ENCODE measurements at places on chromosomes 2 and 18.

- DNase-seq = no peak
Observed at GRCh38 chr18:5584746-5585417, 41.1 kb upstream of the EPB41L3 start.

DNA sequence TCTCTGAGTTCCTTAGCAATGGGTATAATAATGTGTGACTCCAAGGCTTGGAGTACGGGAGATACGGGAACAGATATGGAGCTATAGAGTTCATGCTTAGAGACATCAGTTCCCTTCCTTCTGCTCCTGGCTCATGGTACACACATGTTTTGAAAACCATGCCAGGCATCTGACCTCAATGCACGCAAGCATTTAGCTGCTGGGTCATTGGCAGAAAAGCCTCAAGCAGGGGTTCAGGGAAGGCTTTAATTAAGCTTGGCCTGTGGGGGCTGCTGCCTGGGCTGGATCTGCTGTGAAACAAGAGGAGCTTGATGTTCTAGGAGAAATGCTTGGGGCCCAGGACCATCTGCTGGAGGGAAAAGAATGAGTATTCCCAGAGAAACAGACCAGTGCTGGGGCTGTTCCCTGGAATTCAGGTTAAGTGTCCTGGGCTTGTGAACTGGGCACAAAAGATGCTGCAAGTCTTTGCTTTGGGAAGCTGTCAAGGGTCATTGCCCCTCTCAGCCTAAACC is 3.2 kb downstream of the ALLC start:
- DNase-seq = no peak

- no peak for DNase-seq
Observed at GRCh38 chr2:40240070-40240469, 211.8 kb downstream of the SLC8A1 start.

GRCh38 chr2:95079199-95079683 is 42.4 kb downstream of the MRPS5 start:
- no peak for DNase-seq

DNA sequence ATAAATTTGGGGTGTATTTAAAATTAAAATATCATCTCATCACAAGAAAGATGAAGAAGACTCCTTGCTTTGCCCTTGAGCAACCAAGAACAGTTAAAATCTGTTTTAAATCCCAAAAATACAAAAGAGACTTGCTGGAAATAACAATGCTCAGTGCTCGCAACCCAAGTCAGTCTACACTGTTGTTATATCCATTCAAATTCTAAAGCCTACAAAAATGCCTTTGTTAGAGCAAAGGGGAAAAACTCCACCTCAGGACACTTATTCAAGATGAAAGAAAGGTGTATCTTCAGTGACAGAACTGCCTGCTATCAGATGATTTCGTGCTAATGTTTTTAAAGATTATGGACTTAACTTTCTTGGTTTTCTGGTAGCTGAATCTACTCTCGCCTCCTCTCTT is 111.9 kb upstream of the TANK start:
- no peak for DNase-seq

DNA sequence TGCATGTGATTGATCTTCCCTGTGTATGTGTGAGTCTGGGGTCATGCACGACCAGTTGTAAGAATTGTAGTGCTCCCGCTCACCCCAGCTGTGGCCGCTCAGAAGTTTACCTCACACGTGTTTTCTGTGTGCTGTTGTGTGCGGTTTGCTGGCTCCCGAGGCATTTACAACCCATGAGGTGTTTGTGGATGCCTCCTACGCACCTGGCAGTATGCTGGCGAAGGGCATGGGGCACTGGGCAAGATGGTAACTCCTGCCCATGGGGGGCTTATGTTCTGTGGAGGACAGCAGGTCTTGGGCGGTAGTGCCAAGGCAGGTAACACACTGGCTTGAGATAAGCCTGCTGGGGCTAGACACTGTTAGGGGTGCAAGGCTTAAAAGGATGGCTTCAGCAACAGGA is 102.6 kb upstream of the HS6ST1 start:
- no peak for DNase-seq

DNA sequence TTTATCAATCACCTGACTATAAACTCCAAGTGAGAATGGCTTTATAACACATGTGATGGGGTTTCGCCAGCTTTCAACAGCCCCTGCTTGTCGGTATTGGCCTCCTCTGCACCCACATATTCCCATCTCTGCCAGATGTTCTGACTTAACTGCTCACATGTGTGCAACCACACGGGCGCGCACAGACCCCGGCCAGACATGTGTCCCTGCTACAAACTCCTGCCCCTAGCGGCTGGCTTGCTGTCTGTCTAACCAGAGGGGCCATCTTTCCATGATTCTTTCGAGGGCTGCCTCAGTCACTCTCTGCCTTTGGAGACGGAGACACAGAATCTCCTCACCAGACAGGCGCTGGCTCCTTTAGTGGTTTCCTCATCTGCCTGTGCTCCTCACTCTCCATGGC is 15.3 kb downstream of the STON1 start:
- DNase-seq = no peak

GRCh38 chr2:23809150-23809549 is 117.8 kb downstream of the ATAD2B start:
- no peak for DNase-seq

DNA sequence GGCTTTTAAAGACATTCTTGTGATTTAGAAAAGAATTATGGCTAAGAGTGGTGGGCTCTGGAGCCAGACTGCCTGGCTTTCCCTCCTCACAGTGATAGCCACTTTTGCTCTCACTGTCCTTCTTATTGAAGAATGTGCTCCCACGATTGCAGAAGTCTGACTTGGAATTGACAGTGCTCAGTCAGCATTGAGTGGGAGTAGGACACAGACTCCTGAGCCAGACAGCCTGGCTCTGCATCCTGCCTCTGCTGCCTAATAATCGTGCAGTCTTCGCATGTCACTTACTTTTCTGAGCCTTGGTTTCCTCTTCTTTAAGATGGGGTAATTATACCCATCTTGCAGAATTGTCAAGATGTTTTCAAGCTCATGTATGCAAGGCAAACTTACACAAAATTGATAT is 23.3 kb downstream of the SPATS2L start:
- DNase-seq = no peak

DNA sequence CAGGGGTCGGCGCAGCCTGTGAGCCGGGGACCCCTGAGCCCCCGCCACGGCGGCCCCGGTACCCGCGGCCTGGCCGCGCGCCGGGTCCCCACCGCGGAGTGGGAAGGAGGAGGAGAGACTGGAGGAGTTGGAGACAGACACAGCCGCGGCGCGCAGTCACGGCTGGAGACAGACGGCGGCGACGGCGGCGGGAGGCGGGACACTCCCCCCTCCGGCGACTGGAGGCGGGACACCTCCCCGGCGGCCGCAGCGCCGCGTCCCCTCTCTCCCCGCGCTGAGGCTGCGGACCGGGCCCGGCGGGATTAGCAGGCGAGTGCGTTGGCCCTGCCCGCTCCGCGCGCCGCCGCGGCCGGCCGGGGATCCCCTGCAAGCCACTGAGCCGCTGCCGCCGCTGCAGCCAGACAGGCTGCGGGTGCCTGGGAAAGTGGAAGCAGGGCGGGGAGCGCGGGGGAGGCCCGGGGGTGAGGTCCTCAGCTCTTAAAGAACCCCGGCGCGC is 1.0 kb upstream of the LDLRAD4 start:
- peak; percentile 69 for DNase-seq

GRCh38 chr2:237208373-237209260 is 122.9 kb downstream of the COPS8 start:
- no peak for DNase-seq

DNA sequence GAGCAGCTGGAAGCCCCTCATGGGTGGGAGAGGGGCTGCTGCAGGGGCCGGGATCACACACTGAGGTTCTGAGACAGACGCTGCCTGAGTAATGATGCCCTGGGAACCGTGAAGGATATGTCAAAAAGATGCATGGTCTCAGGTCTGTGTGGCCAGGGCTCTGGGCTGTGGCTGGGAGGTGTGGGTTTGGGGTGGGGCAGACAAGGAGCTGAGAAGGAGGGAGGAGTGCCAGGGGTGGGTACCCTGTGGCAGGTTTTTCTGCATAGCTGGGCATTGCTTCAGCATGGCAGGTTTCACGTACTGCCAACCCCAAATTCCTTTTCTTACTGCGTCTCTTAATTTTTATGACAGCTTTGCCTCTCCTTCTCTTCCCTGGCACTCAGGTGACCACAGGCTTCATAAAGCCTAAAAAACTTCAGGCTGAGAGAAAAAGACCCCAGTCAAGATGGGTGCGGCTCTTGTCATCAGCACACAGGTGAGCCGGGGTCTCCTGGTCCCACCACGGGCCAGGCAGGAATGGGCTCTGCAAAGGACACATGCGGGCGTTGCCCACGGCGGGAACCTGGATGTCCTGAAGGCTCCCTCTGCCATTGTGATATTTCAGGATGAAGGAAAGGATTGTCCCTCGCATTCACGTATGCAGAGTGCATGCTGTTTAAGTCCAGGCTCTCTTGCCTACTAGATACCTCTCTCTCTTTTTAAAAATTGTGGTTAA is 18.0 kb downstream of the MALL start:
- DNase-seq = no peak

DNA sequence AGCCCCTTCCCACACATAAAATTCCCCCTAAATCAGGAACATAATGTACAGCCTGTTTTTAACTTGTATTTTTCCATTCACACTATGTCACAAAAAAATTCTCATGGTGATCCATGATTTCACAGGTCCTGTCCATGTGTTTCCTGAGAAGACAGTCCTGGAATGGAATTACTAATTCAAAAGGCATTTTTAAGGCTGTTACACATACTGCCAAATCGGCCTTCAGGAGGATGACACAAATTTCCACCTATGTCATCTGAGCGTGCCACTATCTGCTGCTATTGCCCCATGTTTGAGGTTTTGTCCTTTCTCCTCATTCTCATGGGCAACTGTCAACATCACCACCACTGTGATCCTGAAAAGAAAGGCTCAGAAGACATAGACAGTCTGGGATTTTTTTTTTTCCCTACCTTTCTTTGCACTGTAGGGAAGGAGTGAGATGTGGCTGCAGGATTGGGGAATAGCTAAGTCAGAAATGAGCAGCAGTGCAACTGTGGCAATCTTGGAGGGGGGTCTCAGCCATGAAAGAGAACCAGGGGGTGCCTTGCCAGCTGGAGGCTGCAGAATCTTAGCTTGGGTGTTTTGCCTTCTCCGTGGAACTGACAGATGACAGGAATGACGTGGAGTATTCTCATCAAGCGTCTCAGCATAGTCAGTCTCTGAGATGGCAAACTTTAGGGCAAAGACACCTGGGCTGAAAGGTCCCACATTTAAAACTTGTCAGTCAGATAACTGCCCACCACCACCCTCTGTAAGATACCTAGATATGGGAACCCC is 73.4 kb downstream of the MARCHF4 start:
- no peak for DNase-seq
